ENCODE measurements at places on chromosomes 6 and 20.

DNA sequence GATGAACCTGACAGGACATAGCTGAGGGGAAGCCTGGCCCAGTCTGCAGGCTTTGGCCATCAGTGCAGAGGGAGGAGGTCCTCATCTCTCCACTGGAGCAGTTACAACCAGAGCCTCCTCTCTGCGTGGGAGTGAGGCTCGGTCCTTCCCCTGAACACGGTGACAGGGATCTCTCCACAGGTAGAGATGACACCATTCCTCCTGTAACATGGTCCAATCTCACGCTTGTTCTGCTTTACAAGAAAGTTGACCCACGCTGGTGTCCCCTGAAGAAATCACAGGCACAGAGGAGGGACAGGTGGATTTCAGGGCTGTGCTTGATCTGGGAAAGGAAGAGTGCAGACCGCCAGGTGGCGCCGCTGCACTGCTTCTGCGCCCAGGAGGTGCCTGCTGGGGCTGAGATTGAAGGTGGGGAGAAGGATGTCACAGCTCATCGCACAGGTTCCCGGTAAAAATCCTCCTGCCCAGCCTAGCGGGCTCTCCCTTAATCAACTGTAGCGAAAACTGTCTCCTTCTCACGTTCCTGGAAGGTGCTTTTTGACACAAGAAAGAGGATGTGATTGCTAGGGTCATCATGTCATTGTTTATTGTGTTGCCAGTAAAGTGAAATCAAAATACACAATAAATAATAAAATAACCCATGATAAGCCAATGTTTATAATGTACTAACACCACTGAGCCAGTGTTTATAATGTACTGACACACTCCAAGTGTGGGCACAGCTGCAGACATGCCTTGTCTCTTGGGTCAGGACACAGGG lies 20.4 kb downstream of the HLA-G start:
- peak; percentile 88 for DNase-seq

DNA sequence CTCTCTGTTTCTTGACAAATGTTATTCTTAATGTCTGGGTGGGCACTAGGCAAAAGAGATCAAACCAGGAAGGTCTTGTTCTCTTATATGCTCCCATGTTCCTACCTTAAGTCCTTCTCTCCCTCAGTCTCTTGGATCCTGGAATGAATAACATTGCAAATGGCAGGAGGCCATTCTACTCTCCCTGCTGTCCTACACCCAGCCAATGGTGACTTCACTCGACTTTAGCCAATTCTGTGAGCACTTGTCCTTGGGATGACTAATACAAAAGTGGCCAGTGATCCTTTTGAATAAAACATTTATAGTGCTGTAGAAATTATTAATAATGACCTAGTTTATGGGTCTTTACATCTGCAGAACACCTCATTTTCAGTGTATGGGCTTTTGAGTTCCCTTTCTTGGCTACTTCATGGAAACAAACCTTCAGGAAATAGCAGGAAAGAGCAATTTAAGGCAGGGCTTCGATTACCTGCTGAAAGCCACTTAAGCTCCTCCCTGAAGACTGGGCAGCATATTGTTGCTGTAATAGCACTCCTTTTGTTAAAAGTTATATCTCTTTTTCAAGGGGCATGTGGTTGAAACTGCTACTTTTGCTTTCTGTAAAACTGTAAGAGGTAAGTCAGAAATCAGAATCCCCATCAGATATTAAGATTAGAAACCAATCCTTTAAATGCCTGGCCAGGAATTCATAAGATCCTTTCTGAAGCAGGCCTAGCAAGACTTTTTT lies 10.5 kb downstream of the OTOR start:
- no peak for DNase-seq

DNA sequence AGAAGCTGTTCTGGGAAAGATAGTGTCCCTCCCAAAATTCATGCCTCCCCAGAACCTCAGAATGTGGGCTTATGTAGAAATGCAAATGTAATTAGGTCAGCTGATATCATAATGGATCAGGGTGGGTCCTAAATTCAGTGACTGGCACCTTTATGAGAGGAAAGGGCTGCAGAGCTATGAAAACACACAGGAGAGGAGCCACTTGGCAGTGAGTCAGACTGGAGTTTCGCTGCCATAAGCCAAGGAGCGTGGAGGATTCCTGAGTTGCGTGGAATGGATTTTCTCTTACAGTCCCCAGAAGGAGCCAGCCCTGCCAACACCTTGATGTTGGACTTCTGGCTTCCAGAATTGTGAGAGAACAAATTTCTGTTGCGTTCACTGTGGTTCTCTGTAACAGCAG lies 249.8 kb upstream of the PMEPA1 start:
- no peak for DNase-seq

DNA sequence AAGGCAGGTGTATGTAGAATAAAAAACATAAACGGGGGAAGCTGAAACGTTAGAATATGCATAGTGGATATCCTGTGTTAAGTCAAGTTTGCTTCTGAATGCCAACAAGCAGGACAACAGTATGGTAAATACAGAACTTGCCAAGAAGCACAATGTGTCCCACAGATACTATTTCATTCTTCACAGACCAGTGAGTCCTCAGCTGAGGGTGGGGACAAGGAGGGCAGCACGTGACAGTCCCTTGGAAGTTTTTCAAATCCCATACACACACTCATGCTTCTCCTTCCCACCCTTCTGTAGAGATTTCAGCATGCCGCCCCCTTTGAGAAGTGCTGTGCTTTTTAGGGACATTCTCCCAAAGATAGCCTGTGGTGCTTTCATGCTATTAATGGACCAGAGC lies 268.5 kb upstream of the ECI2 start:
- no peak for DNase-seq

GRCh38 chr20:20839771-20840170 lies 127.3 kb upstream of the RALGAPA2 start:
- DNase-seq, result no peak

GRCh38 chr6:51963980-51964379 lies 123.4 kb downstream of the PKHD1 start:
- no peak for DNase-seq

DNA sequence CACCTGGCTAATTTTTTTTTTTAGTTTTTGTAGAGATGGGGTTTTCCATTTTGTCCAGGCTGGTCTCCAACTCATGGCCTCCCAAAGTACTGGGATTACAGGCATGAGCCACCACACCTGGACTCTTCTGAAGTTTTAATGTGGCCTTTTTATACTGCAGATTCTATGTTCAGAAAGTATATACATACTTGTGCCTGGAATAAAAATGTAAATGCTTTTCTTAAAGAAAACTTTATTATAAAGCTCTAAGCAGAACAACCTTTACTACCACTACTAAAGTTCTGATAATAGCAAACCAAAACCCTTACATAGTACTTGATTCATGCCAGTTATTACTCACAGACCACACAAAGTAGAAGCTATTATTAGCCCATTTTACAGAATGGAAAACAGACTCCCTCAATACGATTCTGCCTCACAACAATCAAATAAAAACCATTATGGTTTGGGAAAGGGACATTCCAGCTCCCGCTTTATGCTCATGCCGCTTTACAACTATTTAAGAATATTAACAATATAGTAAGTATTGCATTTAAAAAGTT lies 5.3 kb downstream of the PHIP start:
- no peak for DNase-seq

GRCh38 chr20:17573463-17573862 lies 3.6 kb downstream of the DSTN start:
- DNase-seq, result peak; percentile 31

GRCh38 chr6:2760882-2761842 lies 4.0 kb upstream of the WRNIP1 start:
- DNase-seq, result peak; percentile 30

- DNase-seq, result peak; percentile 86
Measured at GRCh38 chr6:152642578-152643375, 5.6 kb upstream of the SYNE1 start.

GRCh38 chr6:3911614-3912336 lies 62.6 kb downstream of the FAM50B start:
- peak; percentile 59 for DNase-seq

DNA sequence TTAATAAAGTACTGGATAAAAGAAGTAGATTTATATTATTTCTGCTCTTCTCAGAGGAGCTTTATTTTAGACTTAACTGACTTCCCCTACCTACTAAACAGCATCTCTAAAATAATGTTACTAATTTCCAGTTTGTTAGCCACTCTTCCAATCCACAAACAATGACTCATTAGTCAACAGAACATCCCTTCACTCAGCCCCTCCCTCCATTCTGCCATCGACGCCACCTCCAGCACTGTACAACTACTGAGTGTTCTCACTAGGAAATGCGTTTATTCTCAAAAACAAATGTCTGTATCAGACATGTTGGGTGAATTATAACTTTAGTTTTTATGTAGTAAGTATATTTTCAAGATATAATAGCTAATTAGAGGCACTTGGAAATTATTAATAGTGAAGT lies 427.0 kb downstream of the EYS start:
- peak; percentile 78 for DNase-seq

GRCh38 chr6:31358302-31358701 lies 1.3 kb upstream of the HLA-B start:
- no peak for DNase-seq

GRCh38 chr20:31605902-31606803 lies 1.1 kb downstream of the ID1 start:
- peak; percentile 70 for DNase-seq

- no peak for DNase-seq
Measured at GRCh38 chr6:125787791-125788190, 3.0 kb upstream of the NCOA7 start.

GRCh38 chr6:158815907-158816306 lies 3.3 kb downstream of the EZR start:
- DNase-seq, result no peak

GRCh38 chr20:61230166-61230565 lies 21.9 kb upstream of the CDH4 start:
- DNase-seq, result no peak

DNA sequence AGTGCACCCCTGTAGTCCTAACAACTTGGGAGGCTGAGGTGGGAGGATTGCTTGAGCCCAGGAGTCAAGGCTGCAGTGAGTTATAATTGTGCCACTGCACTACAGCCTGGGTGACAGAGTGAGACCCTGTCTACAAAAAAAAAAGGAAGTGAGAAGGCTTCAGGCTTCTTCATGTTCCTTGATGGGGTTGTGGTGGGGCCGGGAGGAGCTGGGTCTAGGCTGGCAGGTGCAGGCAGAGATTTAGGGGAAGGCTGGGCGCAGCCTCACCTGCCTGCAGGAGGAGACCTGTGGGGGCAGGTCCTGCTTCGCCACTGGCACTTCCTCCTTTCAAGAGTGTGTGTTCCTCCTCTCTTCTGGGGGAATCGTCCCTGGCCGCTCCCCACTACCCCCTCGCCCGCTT lies 63.9 kb downstream of the CHMP4B start:
- no peak for DNase-seq

GRCh38 chr6:109759098-109759955 lies 68.2 kb downstream of the FIG4 start:
- DNase-seq, result no peak

GRCh38 chr6:75084018-75084417 lies 121.8 kb downstream of the COL12A1 start:
- peak; percentile 16 for DNase-seq

- no peak for DNase-seq
Measured at GRCh38 chr20:61244213-61244612, 7.8 kb upstream of the CDH4 start.
